ENCODE measurements at places on chromosomes 3 and 15. TPM values are rescaled to one million over a fixed set of nuclear protein-coding genes. Genes with fewer than 3 reads are reported as not detected.

ROPN1B gene
- not detected for total RNA-seq

RTP3 gene
- not detected for total RNA-seq

CACNA1D gene
- total RNA-seq: 1.0 TPM

TRPM1 gene
- total RNA-seq: not detected

DENND4A gene
- 6.6 TPM for total RNA-seq

FANCD2 gene
- total RNA-seq: 21.0 TPM

RHCG gene
- total RNA-seq: 41.0 TPM

ZDHHC23 gene
- total RNA-seq: 3.2 TPM

GLT8D1 gene
- 41.4 TPM for total RNA-seq

SPESP1 gene
- total RNA-seq: not detected

KCNAB1 gene
- total RNA-seq: not detected

OGG1 gene
- total RNA-seq: 14.4 TPM

MLF1 gene
- 30.6 TPM for total RNA-seq

ZNF860 gene
- 1.4 TPM for total RNA-seq

CHRNA7 gene
- 3.2 TPM for total RNA-seq

ZCWPW2 gene
- not detected for total RNA-seq

ACKR2 gene
- 0.10 TPM for total RNA-seq

CDHR4 gene
- 0.24 TPM for total RNA-seq

TF gene
- total RNA-seq: 0.59 TPM

AKAP13 gene
- total RNA-seq: 172 TPM

FXR1 gene
- 65.4 TPM for total RNA-seq

WWTR1 gene
- 212 TPM for total RNA-seq

GOLGA6L4 gene
- total RNA-seq: 0.39 TPM

PLAAT1 gene
- 0.09 TPM for total RNA-seq

MRPL3 gene
- total RNA-seq: 103 TPM

SPATA12 gene
- 0.32 TPM for total RNA-seq

SLC22A13 gene
- 0.07 TPM for total RNA-seq

All from A549 treated with dexamethasone at 1 μM for 4 hours (cell line).